ENCODE measurements at places on chromosomes 1 and 21.

- no peak for DNase-seq
Measured at GRCh38 chr1:29718791-29719190, 482.5 kb downstream of the PTPRU start.

GRCh38 chr1:34479731-34480130, 275.1 kb upstream of the GJB5 start:
- no peak for DNase-seq

DNA sequence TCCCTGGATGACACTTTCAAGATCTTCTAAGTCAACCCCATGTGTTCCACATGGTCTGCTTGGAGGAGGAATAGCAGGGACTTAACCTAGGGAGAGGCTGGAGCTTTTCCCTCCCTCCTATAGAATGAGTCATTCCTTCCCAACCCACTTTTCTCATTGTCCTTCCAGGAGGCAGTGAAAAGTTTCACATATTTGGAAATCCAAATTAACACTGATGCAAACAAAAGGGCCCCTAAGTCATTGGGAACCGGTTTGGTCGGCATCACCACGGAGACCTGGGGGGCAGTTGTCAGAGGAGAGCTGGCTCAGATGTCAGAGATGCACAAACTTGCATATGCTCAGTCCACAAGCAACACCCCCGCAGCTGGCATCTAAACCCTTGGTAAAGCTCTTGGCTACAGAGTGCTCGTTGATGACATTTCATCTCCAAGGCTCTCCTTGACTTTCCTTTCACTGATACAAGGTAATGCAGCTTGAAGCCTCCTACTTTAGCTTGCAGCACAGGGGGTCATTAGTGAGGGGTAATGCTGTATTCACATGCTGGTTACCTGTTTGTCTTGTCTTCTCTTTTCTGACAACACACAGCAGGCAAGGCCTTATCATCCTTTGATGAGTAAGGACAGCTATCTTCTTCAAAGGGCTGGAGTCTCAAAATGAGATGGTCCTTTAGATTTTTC, 12.3 kb upstream of the LRRC8D start:
- DNase-seq = no peak

- DNase-seq = no peak
Measured at GRCh38 chr1:171940368-171940767, 99.1 kb downstream of the DNM3 start.

- no peak for DNase-seq
Measured at GRCh38 chr1:100866041-100866900, 28.4 kb downstream of the EXTL2 start.

GRCh38 chr21:34113842-34114241, 40.5 kb downstream of the MRPS6 start:
- DNase-seq = no peak

- no peak for DNase-seq
Measured at GRCh38 chr1:82441402-82441801, 640.7 kb downstream of the ADGRL2 start.

GRCh38 chr1:165418195-165418594, 26.7 kb downstream of the RXRG start:
- no peak for DNase-seq

GRCh38 chr1:48007047-48007446, 9.9 kb upstream of the TRABD2B start:
- DNase-seq = no peak

DNA sequence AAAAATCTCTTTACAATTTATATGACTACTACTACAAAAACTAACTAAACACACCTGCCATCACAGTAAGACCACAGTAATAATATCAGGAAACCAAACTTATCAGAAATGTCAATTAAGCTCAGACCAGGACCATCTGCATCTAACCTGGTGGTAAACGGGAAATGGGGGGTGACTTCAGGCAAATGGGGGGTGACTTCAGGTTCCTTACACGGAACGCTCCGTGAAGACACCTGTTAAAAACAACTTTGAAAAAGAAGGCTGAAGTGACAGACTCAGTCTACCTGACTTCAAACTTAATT, 15.8 kb downstream of the PRDM15 start:
- DNase-seq = no peak

- DNase-seq = no peak
Measured at GRCh38 chr1:4787551-4787950, 133.1 kb downstream of the AJAP1 start.

GRCh38 chr1:21913258-21913657, 23.9 kb downstream of the HSPG2 start:
- no peak for DNase-seq

DNA sequence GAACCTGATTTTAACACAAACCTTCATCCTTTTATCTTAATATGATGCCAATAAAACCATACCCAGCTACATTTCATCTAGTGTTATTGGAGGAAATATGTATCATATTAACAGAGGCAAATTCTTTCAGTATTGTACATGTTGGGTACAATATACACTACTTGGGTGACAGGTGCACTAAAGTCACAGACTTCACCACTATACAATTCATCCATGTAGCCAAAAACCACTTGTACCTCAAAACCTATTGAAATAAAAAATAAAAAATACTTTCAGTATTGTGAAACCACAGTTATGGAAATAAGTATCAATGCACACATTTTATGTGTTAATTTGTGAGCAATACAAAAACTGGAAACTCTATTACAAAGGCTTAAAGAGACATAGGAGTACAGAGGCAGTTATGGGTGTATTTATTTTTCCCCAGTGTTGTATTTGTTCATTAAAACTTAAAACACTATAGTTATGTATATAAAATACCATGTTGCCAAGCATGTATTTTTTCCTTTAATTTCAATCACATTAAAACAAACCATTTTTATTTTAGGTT, 25.1 kb upstream of the GPR88 start:
- DNase-seq = no peak

DNA sequence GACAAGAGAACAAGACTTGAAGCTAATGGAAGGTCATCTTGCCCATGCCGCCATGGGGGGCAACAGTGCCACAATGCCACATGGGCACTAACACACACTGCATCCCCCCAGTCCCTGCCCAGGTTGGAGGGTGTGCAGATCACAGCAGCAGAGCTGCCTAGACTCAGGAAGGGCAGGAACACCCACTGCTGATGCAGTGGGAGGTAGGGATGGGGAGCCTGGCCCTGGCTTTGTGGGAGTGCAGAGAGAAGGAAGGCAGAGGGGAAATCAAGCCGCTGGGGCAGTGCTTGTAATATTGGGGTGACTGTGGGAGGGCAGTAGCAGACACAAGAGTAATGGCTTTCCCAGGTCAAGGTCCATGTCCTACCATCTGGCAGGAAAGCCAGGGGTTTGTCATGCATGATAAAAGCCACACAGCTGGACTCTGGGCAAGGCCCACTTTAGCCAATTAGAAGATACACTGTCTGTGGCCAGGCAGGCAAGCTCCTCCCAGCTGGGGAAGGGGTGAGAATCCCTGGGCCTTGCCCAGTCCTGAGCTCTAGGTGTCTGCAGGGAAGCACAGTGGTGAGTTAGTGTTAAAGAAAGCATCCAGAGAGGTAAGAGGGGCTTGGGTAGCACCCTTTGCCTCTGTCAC, 25.4 kb upstream of the MEF2D start:
- DNase-seq = no peak

DNA sequence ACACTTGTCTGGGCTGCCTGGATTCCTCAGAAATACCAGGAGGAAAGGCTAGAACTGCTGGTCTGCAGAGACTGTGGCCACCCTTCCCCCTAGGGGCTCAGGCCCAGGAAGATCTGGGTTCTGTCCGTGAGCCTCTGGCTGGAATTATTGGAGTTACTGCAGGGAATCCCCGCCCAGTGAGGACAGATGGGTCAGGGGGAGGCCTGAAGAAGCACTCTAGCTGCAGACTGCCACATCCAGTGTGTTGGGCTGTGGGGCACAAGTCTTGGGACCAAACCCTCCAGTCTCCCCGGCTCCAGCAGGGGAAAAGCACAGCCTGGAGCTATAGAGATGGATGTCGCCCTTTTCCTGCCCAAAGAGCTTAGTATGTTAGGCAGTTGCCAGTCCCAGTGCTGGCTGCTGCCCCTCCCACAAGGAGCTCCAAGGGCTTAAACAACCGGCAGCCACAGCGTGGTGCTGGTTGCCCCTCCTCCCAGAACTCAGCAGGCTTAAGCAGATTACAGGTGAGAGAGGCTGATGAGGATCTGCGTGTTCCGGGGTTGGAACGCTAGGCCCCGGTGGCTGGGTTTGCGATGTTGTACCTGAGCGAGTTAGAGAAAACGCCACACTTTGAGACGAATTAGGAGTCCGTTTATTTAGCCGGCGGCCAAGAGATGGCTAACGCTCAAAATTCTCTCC, 255.5 kb upstream of the LRRC7 start:
- DNase-seq = no peak

- DNase-seq = no peak
Measured at GRCh38 chr1:239840790-239841189, 250.9 kb upstream of the FMN2 start.

GRCh38 chr1:93993731-93994130, 84.5 kb upstream of the GCLM start:
- no peak for DNase-seq

DNA sequence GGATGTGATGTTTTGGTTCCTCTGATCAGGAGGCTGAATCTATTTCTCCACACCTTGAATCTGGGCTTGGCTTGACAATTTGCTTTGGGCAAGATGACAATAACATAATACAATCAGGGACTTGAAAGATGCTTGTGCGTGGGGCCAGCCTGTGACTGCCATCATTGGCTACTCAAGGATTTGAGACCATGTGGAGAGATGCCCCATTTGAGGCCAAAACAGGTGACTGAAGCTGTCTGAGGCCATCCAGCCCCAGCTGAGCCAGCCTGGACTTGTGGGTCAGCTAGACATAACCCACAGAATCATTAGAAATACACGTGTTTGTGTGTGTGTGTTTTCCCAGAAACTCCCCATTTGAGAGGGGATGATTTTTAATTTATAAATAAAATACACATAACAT, 421.5 kb downstream of the PTPRU start:
- DNase-seq = no peak

DNA sequence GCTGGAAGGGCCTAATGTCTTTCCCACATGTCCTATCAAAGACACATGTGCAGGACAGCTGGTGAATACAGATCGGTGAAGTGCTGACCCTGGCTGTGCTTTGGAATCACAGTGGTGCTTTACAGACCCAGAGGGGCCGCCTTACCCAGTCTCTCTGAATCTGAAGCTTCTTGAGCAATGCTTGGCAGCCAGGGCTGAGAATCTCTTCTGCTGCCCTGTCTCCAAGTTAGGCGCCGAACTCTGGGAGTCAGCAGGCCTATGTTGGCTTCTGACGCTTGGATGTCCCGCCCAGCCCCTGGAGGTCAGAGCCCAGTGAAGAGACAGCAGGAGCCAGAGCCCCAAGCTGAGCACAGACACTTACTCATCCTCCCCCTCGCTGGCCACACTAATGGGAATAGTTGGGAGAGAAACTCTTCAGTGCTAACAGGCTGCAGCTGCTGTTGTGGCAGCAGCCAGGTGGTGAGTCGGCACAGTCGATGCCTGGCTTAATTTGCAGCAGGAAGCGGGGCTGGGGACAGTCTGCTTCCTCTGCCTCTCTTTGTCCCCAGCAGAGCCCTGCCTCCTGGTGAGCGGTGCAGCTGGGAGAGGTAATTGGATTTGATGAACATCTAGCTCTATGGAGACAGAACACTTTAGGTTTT, 68.1 kb downstream of the URB2 start:
- no peak for DNase-seq

DNA sequence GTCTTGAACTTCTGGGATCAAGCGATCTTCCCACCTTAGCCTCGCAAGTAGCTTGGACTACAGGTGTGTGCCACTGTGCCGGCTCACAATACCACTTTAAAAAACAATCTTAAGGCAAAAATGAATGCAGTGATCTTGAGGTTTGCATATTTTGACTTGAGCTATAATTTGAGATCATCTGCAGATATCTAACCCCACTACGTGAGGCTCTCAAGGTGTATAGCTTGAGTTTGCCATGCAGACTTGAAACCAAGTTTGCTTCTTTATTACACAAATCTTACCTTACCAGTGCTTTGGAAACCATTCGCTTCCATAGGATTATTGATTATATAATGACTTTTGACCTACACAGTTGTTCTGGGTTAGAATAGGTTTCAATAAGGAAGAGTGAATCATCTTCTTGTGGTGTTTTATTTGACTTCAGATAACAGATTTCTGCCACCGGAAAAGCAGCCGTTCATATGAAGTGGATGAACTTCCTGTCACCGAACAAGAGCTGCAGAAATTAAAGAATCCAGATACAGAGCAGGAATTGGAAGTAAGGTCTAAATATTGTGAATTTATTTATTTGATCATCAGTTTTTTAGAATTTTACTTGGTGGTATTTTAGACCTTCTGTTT, 155.1 kb downstream of the VPS13D start:
- DNase-seq = no peak

- no peak for DNase-seq
Measured at GRCh38 chr1:44672254-44672955, 1.9 kb downstream of the TMEM53 start.

DNA sequence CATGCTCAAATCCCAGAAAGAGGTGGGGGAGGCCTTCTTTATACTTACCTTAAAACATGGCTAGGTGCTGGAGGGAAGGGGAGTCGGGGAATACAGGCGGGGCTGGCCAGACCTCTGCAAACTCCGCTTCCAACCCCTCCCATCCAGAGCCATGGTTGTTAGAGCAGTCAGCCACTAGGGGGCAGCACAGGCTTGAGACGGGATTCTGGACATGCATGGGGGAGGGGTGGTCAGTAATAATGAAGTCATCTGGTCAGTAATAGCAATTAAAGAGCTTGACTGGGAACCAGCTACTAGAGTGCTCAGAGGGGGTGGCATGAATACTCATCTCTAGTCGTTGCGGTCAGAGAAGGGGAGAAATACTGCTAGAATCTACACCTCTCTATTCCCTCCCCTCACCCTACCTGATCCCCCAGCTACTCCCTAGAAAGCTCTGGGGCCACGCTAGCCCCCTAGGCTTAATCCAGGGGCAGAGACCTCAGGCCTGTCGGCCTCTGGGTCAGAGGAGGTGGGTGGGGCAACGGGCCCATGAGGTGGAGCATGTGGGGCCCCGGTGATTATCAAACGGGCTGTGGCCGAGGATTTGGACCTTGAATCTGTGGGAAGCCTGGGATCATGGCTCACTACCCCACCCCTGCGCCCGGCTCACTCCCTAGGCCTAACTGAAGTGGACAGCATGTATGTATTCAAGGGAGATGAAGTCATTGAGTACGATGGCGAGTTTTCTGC, 2.9 kb downstream of the CASQ1 start:
- peak; percentile 69 for DNase-seq

GRCh38 chr1:238223076-238223640, 332.4 kb upstream of the ZP4 start:
- no peak for DNase-seq

DNA sequence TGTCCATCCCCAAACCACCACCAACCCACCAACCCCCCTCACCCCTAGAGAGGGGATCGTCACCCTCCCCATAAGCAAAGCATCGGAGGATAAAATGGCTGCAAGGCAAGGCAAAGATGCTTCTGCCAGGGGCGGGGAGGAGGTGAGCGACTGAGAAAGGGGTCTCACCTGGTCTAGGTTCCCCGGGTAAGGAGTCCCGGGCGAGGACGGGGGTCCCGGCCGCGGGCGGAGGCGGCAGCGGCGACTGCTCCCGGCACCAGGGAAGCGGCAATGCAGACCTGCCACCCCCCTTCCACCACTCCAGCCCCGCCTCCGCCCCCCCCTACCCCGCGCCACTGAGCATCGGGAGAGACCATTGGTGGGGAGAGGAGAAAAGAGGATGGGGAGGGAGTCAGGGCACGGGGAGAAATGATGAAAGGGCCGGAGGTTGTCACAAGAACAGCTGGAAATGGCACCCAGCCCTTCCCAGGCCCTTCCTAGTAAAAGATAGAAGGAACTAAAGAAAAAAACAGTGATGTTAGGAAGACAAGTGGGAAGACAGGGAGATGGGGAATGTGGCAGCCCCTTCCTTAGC, at the start of gene SV2A:
Gene SV2A, minus strand, starts transcription at position 274 of the 574 bp plus-strand sequence. CDS start 4,004 bp downstream, outside the sequence.
- peak; percentile 17 for DNase-seq
